GM23248 (cell line): ENCODE measurements at places on chromosomes 7 and 10. TPM values are rescaled to one million over a fixed set of nuclear protein-coding genes. Genes with fewer than 3 reads are reported as not detected.

The GBX1 gene
- total RNA-seq: not detected in 2 replicates

The CYP2C18 gene
- total RNA-seq: not detected in 2 replicates

The LMOD2 gene
- not detected in 2 replicates for total RNA-seq

GRCh38 chr10:78934994-78935602 lies 133.7 kb upstream of the ZMIZ1 start:
- no peak for DNase-seq
- no peak overlapping the region for H3K4me3 ChIP-seq
- peaks cover 23% of the 10 kb centered on the region for H3K4me1 ChIP-seq
- H3K27ac ChIP-seq: no peak overlapping the region

- no peak for DNase-seq
- H3K4me3 ChIP-seq: no peak overlapping the region
- no peaks in the 10 kb centered on the region for H3K27me3 ChIP-seq
- H3K4me1 ChIP-seq: no peaks in the 10 kb centered on the region
- H3K36me3 ChIP-seq: no peaks in the 10 kb centered on the region
These were observed 1020.2 kb upstream of the C7orf33 start for GRCh38 chr7:147570390-147570789.
